ENCODE measurements at places on chromosomes 11 and 22.

- DNase-seq: no peak
Measured at GRCh38 chr11:47201015-47201414, 13.8 kb upstream of the DDB2 start.

- DNase-seq: peak; percentile 27
Measured at GRCh38 chr11:72924568-72925190, 110.5 kb downstream of the ATG16L2 start.

DNA sequence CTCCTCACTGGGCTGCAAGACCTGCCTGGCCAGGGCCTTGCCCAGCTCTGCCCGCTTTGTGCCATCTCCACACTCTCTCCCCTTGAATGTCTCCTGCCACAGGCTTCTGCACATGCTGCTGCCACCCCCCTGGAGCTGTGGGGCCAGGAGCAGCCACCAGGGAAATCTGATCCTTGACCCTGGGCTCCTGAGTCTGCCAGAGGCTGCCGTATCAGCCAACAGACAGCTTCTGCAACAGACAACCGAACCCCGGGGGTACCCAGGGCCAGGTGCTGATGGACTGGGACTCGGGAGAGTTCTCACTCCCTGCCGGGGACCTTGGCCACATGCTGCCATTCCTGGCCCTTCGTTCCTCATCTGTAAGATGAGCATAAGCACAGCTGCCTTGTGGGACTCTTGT, 3.3 kb upstream of the PPARA start:
- no peak for DNase-seq

DNA sequence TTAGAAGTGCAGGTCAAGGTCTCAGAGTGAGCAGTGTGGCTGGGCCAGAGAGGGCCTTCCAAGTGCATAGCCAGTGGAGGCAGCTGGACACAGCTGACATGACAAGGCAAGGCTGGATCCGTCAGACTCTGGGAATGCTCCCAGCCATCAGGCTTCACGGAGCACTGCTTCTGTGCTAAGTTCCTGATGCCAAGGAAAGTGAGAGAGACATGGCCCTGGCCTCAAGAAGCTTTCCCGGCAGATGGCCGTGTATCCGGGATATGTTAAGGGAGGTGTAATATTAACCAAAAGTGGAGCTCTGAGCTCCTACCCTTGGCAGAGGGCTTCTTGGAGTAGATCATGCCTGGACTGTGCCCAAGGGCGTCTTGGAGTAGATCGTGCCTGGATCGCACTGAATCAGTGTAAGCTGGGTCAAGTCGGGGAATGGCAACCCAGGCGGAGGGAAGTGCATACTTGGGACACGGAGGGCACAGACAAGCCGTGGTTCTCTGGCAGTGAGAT, 7.4 kb upstream of the EFCAB6 start:
- no peak for DNase-seq

DNA sequence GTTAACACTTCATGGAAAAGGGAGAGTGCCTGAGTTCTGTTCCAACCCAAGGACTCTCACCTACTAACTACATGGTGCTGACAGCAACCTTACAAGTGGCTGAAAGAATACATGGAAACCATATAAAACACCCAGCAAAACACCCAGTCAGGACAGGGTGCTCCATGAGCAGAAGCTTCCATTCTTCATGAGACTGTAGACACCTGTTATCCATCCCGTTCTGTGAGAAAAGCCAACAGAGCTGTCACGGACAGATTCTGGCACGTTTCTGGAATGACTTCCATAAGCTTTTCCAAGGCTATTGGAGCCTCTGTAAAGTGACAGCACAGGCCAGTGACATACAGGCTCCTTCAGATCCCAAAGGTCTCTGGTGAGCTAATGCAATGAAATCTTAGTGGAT, 23.2 kb downstream of the PRR14L start:
- DNase-seq: no peak

All from memory B cell (primary cell).